ENCODE measurements at places on chromosomes 6 and 20.

- DNase-seq: no peak
Measured at GRCh38 chr6:62357835-62358234, 71.8 kb upstream of the KHDRBS2 start.

- no peak for DNase-seq
Measured at GRCh38 chr6:219641-220198, 72.6 kb upstream of the DUSP22 start.

DNA sequence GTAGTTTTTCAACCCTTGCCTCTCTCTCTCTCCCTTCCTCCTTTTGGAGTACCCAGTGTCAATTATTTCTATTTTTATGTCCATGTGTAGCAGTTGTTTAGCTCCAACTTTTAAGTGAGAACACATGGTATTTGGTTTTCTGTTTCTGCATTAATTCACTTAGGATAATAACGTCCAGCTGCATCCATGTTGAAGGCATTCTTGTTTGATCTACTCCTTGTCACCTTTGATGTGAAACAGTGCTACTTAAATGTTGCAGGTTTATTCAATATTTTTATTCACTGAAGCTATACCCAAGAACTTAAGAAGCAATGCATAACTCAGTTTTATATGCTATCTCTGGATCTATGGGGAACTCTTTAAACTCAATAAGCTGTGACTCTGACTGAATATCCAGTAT, 465.2 kb upstream of the ADGRB3 start:
- DNase-seq: no peak

DNA sequence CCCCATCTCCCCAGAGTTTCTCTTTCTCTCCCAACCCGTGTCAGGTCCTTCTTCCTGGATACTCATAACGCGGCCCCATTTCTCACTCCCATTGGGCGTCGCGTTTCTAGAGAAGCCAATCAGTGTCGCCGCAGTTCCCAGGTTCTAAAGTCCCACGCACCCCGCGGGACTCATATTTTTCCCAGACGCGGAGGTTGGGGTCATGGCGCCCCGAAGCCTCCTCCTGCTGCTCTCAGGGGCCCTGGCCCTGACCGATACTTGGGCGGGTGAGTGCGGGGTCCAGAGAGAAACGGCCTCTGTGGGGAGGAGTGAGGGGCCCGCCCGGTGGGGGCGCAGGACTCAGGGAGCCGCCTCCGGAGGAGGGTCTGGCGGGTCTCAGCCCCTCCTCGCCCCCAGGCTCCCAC, at the start of gene HLA-F:
Gene HLA-F (plus strand): TSS at position 173 of the 404 bp plus-strand sequence. CDS start 30 bp downstream, at position 203.
- peak; percentile 11 for DNase-seq

DNA sequence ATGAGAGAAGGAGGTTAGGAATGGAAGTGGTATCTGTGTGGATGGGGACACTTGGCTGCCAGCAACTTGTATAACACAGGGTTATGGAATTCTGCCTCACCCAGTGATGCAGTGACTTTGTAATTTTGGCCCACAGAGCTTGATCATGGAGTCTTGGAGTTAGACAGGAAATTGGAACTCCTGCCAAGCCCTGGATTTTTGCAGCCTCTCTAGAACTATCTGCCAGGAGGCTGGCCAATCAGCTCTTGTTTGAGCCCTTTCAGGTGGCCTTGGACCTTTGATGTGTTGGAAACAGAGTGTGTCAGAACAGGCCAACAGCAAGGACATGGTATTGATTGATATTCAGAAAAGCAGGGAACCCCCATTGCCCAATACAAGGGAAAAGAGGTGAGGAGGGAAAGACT, 157.7 kb upstream of the GGTLC1 start:
- no peak for DNase-seq

DNA sequence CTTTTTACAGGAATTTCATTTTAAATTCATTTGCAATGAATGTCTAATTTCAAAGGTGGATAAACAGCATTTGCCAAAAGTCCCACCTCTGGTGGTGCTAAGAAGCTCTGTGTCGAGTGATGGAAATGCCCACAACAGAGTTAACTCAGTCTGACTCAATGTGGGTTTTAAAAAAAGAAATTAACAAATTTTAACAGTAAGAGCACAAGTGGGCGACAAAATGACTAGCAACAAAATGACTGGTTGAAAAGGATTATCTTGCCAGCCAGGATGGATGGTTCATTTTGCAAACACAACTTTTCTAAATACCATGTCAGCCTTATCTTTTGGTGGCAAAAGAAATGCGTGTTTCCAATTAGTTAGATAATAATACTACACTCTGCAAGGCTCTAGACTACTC, 14.3 kb upstream of the TAGAP start:
- no peak for DNase-seq

- DNase-seq: no peak
Measured at GRCh38 chr6:35148167-35148741, 7.1 kb upstream of the TCP11 start.

GRCh38 chr6:167422934-167423333, 98.0 kb downstream of the TTLL2 start:
- DNase-seq: no peak

- DNase-seq: no peak
Measured at GRCh38 chr20:62860924-62861691, 514 bp downstream of the TCFL5 start.

DNA sequence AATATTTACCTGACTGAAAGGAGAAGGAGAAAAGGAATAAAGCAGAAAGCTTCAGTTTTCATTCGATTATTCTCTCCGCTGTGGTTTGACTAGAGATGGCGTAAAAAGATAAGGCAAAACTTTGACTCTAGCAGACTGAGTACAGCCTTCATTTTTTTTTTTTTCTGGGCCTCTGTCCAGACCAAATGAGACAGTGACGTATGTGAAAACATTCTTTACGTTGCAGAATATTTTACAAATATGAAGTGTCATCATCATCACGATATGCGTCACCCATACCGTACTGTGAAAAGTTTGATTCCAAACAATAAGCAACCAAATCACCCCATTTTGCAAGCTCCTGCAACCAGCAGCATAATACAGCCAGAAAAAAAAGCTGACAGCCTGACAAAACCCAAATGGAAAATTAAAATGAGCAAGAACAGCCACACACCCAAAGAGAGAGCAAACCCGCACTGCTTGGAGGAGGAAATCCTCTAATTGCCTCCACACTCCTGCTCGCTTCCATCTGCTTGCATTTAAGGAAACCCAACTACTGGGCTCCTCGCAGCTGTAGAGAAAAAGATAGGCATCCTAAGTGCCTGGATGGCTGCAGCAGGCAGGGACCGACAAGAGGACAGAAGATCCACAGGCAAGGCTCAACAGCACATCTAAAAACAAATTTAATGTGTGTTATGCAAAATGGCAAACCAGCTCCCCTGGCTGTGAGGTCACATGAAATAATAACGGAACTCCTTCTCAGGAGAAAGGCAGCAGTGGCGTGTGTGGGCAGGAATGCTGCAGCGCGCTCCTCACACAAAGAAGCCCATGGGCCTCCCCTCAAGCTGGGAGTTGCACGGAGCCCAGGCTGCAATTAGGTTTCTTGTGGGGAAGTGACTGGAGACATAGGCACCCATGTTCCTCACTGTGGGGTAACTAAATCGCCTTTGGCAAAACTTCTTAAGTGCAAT, 113.1 kb downstream of the FYN start:
- DNase-seq: no peak

DNA sequence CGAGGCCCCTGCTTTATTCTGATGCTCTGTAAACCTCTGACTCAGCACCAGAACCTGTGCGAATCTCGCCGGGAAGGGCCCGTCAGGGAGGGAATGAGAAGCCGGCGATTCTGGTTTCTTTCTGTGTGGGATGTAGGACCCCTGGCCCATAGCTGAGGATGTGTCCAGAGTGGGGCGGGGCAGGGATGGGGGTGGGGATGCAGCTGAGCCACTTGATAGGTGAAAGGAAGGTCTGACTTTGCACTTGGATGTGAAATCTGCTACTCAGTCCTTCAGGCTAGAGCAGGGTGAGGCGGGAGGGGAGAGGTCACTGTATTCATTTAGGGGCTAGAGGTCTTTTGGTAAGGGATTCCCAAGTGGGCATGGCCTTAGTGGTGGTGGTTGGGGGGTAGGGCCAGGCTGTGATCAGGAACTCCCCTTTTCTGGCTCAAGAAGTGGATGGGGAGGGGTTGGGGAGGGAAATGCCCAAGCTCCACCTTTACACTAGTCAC, 2.3 kb downstream of the TOX2 start:
- no peak for DNase-seq

DNA sequence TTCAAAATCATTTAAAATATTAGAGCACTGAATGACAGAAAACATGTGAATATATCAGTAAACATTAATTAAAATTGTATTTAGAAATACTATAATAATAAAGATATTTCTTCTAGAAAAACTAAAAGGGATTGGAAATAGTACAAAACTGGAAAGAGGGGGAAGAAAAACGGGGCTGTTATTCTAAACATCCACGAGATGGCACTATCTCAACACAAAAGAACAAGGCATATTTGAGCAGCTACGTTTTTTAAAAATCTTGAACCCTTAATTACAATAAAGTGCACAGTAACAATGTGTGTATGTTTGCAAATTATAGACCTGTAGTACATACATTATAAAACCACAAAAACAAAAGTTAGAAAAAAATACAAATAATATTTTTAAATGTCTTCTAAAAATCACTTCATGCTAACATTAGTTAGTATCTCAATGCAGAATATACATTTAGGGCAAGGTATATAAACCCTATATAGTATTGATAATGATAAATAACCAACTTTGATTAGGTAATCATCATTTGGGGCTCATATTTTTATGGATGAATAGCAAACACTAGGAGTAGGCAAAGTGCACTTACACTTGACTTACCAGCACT, 42.5 kb upstream of the PNISR start:
- peak; percentile 1 for DNase-seq

Measured in forelimb muscle (tissue), 1 donor.